ENCODE measurements at places on chromosomes 1 and 21.

- DNase-seq = no peak
Measured at GRCh38 chr21:46082963-46083790, 14.7 kb upstream of the COL6A2 start.

GRCh38 chr1:39631361-39632322 is 7.8 kb downstream of the HEYL start:
- DNase-seq = no peak

DNA sequence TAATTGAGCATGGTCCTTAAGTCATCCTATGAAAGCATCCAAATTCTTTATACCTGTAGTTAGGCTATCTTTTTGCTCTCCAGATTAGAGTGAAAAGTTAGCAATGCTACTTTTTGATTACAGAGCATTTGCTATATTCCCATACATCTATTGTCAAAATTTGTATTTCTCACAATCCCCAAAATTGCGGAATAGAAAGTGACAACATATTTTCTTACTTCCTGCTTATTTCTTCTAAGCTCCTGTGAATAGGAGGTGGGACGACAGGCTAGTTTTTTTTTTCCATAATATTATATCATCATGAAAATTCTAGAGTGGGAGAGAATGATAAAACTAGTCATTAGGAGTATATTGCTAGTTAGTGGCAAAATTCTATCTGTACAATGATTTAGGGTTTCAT is 264.0 kb upstream of the DPYD start:
- DNase-seq = no peak

GRCh38 chr21:46646541-46647154 is 11.2 kb downstream of the PRMT2 start:
- no peak for DNase-seq

- DNase-seq = no peak
Measured at GRCh38 chr1:9180111-9180819, 51.4 kb upstream of the GPR157 start.

DNA sequence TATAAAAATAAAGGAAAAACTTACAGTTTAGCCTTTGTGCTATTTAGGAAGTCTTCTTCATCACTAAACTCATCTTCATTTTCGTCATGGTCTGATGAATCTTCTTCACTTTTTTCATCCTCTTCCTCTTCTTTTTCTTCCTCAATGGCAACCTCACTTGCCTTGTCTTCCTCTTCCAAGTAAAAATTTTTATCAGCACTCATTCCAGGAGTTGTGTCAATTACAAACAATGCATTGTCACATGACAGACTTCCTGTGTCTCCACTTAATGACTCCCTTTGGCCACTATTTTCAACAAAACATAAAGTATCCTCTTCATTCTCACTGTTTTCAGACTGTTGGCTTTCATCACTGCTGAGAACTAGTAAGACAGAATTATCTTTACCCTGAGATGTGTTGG is 2.8 kb downstream of the DNTTIP2 start:
- DNase-seq = no peak

- peak; percentile 77 for DNase-seq
Measured at GRCh38 chr1:81703391-81703755, 97.4 kb upstream of the ADGRL2 start.

Measured in choroid plexus epithelial cell (primary cell).